ENCODE measurements at places on chromosomes 3 and 15.

DNA sequence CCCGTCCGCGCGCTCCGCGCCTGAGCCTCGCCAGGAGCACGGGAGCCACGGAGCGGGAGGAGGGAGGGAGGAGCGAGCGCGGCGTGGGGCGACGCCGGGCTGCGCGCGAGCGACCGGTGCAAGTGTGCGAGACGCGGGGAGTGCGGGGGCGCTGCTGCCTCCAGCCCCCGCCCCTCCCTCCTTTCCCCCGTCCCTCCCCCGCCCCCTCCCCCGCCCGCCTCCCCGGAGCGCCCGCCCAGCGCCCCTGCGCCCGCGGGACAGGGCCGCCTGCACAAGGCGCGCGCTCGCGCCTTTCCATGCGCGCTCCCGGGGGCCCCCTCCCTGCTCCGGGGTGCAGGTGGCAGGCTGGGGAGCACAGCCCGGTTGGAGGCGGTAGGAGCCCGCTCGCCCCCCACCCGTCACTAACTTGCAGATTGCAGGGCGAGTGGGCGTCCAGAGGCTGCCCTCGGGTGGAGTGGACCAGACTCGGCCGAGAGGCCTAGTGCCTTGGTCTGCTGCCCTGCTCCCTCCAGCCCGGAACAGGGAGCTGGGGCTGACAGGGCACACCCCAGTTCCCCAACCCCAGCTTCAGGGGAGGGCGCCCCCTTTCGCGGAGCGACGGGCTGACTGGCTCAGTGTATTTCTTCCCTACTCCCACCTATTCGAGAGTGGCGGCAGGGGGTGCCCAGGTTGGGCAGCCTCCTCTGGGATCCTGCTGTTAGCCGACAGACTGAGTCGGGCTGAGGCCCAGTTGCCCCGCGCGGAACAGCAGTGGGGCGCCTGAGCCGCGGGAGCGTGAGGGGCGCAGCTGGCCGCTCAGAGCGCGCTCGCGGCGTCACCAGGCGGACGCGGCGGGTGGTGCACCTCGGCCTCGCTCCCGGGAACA, at the start of gene WNT7A:
Gene WNT7A, minus strand, starts transcription at position 126 of the 865 bp plus-strand sequence. CDS start 255 bp downstream, outside the sequence.
- DNase-seq = no peak

- DNase-seq = no peak
These were observed 160.9 kb downstream of the EDEM1 start for GRCh38 chr3:5348229-5348902.

DNA sequence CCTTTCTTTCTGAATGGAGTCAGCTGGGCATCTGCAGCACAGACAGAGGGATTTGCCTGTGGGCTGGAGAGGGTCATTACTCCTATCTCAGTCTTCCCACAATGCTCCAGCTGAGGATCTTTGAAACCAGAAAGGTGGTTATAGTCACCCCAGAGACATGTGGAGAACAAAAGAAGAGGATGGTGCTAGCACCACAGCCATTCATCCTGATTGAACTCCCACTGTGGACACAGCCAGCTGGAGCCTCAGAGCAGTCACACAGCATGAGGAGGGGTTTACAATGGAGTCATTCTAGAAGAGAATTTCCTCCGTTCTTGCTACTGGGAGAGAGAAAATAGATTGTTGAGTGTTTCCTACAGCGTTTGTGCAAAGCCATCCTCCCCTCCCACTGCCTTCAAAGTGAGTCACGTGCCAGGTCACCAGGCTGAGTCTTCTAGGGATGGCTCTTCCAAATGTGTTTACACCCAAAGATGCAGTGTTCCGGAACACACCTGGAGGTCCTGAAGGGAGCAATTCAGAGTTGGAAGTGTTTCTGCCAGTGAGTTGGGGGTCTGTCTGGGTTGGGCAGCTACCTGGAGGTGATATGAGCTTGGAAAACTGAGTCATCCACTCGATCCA, 18.9 kb upstream of the GREM1 start:
- no peak for DNase-seq

DNA sequence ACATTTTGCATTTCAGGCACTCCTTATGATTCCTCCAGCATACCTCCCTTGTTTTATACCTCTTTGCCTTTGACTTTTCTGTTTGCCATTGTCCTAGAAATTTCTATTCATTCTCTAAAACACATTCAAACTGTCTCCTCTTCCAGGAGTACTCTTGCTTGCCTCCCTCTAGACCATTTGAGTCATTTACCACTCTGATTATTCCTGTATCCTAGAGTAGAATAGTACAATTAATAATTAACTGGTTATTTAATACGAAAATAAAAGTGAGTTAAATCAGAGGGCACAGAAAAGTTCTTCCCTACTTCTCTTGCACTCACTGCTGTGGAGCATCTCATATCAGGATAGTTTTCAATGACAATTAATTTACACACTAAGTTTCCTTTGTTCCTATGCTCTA, 290.2 kb upstream of the RORA start:
- DNase-seq = no peak
